NCI-H1694 (cell line): ENCODE measurements at places on chromosomes 3 and 15.

GRCh38 chr15:99508311-99508645, 57.5 kb upstream of the MEF2A start:
- DNase-seq = no peak

GRCh38 chr15:50676799-50677483, 9.7 kb downstream of the TRPM7 start:
- no peak for DNase-seq

DNA sequence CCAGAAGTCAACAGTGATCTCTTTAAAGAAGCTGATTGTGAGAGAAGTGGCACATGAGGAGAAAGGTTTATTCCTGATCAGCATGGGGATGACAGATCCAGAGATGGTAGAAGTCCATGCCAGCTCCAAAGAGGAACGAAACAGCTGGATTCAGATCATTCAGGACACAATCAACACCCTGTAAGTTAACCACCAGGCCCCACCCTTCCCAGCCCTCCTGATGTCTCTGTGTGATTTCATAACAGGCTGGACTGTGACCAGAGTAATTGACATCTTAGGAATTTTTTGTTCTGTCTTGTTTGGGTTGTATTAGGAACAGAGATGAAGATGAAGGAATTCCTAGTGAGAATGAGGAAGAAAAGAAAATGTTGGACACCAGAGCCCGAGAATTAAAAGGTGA, 67.7 kb downstream of the KLHL25 start:
- no peak for DNase-seq

DNA sequence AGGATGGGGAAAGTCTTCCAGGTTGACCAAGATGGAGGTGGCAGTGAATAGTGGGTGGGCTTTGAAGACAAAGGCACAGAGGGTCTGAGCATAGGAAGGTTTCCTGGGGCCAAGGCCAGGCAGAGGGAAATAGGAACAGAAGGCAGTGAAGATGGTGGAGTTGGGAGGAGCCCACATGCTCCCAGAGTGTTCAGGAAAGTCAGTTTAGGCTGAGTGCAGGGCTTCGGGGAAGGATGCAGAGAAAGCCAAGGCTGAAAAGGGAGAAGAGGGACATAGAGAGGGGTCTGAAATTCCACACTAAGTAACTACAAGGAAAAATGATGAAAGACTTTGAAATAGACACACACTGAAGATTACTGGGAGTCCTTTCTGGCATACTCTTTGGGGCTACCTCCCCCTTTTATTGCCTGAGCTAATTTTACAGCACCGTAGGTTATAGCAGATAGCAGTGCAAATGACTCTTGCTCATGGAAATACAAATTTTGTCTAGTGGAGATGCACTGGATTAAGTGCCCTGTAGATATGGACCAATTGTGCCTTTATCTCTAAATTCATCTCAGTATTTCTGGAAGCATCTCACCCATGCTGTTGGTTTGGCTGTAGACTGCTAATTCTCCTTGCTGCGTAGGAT, 3.8 kb downstream of the CX3CR1 start:
- DNase-seq = no peak

DNA sequence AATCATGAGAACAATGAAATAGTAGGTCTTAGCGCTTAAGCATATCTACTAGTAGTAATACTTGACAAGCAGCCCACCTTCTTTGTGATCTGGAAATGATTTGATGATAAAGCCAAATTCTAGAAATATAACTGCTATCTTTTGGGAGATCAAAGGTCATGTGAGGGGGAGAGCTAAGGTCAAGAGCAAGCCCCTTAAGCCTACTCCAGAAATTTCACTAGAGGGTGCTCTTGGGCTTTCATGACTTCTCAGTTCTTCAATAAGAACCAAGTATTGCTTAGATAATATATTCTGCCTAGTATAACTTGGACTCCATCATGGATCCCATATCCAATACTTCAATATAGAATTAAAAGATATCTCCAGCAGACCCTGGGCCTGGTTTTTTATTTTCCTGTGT, 319.6 kb downstream of the ZBTB20 start:
- peak; percentile 51 for DNase-seq

- no peak for DNase-seq
Measured at GRCh38 chr15:69138963-69139362, 21.5 kb upstream of the GLCE start.

DNA sequence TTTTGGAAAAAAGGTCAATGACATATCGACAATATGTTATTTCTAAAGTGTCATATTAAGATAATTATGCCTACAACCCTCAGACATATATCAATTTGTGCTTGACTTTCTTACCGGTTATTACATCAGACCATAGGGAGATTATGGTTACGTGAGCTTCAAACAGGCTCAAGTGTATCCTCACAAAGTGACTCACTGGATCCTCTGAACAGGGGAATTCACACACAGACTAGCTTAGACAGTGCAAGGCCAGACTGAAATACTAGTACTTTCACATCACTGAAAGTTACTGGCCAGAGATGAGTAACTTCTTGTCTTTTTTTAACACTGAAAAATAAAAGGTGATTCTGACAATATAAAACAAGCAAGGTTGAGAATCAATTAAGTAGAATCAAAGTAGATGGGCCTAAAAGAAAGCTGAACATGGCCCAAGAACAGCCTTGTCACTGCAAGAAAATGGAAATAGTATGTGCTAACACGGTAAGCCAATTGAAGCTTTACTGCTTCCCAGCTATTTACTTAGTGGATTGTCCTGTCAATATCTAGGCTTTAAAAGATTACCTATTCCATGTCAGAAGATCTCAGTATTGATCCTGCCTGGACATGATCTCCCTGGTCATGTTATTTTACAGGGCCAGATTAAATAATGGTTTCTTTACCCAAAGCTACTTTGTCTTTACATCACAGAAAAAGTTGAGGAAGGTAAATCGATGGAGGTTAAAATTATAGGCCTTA, 848.6 kb downstream of the ROBO1 start:
- no peak for DNase-seq

- no peak for DNase-seq
Measured at GRCh38 chr15:60871731-60872130, 357.4 kb downstream of the RORA start.

DNA sequence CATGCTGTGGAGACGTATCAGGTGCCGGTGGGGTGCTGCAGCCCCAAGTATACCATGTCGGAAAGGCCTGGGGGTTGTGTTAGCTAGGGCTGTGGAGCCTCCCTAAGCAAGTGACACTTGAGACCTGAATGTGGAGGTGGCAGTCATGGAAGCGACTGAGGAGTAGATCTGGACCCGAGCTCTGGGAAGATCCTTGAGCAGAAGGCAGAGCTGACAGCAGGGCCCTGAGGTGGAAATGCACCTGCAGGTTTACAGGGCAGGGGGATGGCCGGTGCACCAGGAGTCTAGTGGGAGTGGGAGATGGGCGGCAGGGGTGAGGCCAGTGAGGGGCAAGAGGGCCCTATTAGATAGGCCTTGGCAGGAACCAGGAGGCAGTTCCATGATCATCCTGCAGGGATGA, 91.8 kb upstream of the PLXNA1 start:
- no peak for DNase-seq

GRCh38 chr15:37921527-37922385, 12.7 kb upstream of the TMCO5A start:
- no peak for DNase-seq

DNA sequence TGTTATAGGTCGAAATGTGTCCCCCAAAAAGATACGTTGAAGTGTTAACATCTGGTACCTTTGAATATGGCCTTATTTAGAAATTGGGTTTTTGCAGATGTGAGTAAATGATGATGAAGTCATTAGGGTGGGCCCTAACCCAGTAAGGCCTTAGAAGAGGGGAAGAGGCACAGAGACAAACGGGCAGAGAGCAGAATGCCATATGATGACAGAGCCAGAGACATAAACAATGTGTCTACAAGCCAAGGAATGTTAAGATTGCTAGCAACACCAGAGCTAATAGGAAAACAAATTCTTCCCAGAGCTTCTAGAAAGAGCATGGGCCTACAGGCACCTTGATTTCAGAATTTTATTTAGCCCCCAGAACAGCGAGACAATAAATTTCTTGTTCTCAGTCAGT, 693.1 kb upstream of the NECTIN3 start:
- no peak for DNase-seq

DNA sequence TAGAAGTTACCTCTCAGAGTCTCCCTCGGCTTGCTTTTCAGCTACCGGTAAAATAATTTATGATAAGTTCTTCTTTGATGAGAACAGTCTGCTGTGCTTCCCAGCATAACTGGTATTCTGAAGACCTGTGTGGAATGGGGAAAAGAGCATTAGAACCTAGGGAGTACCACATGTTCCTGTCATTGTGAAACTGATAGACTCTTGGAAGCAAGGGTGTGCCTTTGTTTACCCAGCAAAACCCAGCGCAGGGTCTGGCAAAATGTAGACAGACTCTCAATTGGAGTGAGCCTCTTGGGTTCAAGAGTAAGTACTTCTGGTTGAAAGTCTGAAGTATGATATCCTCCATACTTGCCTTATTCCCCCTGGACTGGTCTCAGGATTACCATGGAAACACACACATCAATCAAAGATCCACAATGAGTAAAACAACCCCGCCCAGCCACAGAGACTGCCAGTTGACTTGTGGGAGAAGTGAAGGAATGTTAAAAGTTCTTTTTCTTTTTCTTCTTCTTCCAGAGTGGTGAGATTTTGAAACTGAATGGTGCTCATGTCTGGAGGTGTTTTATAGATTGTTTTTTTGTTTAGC, 652.4 kb upstream of the NAALADL2 start:
- no peak for DNase-seq

DNA sequence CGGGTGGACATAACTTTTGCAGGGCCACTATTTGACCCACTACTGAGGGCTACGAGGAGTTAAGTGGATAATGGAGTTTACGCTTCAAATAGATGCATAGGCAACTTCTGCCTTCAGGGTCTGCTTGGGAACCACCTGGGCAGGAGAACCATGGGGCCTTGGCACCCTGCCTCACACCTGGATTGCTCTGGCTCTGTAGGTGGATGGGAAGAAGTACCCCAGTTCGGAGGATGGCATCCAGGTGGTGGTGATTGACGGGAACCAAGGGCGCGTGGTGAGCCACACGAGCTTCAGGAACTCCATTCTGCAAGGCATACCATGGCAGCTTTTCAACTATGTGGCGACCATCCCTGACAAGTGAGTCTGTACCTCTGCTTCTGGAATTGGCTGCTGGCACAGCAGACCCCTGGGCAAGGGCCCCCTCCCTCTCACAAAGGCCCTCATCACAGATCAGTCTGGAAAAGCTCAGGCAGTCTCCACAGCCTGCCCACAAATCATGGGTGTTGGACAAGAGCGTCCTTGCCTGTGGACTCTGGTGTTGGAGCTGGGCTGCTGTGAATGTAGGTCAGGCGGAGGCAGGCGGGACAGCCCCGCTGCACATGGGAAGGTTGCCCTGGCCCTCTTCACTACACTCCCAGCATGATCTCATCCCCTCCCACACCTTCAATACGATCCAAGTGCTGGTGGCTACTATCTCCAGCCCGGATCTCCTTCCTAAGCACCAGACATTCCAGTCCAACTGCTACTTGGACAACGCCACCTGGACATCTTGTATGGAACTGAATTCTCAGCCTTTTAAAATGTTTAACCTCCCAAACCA, 46.7 kb downstream of the MESD start:
- DNase-seq = no peak

GRCh38 chr3:134353831-134354611, 20.2 kb downstream of the AMOTL2 start:
- no peak for DNase-seq

DNA sequence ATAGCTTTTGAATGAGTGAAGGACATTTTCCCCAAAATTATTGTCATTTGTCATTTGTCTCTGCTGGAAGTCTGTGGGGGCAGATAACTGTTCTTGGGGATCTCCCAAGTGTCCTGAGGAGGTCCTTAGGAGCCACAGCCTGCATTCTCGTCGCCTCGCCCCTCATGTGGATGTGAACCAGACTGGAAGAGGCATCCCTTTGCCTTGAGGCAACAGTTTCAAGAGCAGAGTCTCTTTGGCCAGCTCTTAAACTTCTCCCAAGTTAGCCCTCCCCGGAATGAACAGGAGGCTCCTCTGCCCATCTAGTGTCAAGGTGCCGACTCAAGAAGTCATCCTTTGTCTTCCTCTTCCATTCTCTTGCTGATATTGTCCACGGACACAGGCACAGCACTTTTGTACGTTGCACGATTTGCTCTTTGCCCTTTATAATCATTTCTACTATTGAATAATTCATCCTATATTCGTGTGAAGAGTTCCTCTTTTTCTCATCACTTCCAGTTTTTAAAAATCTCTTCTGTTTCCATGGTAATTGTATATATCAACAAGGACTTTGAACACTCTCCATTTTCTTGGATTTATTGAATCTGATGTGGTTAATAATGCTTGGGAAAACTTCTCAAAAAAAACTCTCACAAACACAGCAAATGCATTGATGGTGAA, 40.8 kb upstream of the CD47 start:
- DNase-seq = no peak

DNA sequence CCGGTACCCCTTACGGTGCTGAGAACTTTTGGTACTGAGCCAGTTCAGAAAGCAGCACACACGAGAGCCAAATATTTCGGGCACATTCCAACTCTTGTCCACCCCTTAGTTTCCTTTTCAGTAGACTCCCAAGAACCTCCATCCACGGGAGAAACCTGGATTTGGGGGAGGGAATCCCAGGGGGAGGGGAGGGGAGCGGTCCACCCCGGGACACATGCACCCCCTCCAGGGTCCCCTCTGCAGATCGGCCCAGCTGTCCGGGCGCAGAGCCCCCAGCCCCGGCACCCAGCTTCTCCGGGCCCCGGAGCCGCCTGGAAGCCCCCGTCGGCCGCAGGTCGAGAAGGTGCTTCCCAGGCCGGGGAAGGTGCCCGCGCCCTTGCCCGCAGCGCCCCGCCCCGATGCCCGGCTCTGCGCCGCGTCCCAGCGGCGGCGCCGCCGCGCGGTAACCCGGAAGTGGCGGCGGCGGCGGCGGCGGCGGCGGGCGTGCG, 455 bp upstream of the ABHD17C start:
- DNase-seq = no peak
